MCF 10A (cell line): ENCODE measurements at places on chromosomes 7 and 10. TPM values are rescaled to one million over a fixed set of nuclear protein-coding genes. Genes with fewer than 3 reads are reported as not detected.

DNA sequence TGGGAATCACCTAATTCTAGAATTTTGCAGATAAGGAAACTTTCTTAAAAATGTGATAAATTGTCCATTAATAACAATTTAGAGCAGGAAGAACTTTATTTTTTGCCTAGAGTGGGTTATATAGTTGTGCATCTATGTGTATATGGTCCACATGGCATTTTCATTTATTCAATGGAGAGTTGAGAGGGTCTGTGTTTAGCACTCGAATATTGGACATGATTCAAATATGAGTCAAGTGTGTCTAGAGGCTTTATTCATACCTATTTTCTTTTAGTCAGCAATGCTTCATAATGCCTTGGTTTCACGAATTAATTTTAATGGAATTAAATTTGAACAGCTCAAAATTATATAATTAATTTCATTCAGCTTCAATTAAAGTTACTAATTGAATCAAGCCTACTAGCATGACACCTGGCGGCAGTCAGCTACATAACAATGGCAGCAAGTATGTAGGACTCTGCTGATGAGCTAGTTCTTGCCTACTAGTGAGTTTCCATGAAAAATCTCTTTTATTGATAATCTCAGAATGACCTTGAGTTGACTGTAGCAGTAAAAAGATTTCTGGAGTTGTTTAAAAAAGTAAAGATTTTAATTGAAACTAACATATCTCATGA is 17.7 kb downstream of the MDFIC start:
- no peak for DNase-seq

GRCh38 chr10:22685926-22686325 is 28.5 kb downstream of the PIP4K2A start:
- peak; percentile 18 for DNase-seq

Gene TMEM72
- total RNA-seq = not detected in 2 replicates

DNA sequence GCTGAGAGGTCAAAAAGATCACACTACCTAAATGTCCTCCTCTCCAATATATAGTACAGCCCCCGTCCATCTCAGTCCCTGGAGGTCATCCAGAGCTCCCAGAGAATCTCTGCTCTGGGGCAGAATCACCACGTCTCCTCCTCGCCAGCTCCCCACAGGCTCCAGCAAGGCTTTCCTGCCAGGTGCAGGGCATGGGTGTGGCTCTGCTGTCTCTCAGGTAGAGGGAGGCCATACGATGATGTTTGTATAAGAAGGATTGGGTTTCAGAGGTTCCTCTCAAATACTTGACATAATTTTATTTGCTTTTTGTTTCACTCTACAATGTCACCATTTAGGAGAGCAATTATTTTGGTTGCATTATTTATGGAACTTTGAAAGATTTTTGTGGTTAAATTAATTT is 98.3 kb upstream of the PRSS58 start:
- no peak for DNase-seq

Gene CDH23
- 0.02 and 0.07 TPM in 2 replicates for total RNA-seq

Gene ZNF485
- 4.9 and 6.5 TPM in 2 replicates for total RNA-seq

DNA sequence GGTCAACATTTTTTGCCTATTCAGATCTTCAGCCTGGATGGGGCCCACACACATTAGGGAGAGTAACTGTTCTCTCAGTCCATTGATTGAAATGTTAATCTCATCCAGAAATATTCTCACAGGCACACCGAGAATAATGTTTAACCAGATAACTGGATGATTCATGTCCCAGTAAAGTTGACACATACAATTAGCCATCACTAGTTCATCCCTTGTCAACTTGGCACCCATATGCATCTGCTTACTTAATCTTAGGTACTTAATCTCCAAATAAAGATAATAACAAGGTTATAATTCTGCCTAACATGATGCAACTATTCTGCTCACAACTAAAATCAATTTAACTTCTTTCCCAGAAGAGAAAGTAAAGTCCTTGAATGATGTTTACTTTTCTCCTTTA is 502.6 kb downstream of the ADRA2A start:
- no peak for DNase-seq

Gene GNGT1
- not detected in 2 replicates for total RNA-seq

DNA sequence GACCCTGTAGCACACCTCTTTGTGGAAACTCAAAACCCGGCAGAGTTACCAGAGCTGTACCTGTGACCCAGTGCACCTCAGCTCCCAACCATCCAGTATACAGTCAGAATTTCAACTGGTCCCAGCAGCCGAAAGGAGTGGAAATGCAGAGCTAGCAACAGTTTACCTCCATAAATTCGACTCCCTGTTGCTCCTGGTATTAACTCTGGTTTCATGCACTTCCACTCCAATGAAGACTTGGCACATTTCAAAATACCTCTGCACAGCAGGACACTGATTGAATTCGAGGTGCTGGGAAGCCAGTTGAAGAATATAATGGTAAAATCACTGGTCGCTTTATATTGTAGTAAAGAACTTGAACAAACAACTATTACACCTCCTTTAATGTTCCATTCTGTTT is 17.9 kb upstream of the TIAL1 start:
- no peak for DNase-seq

DNA sequence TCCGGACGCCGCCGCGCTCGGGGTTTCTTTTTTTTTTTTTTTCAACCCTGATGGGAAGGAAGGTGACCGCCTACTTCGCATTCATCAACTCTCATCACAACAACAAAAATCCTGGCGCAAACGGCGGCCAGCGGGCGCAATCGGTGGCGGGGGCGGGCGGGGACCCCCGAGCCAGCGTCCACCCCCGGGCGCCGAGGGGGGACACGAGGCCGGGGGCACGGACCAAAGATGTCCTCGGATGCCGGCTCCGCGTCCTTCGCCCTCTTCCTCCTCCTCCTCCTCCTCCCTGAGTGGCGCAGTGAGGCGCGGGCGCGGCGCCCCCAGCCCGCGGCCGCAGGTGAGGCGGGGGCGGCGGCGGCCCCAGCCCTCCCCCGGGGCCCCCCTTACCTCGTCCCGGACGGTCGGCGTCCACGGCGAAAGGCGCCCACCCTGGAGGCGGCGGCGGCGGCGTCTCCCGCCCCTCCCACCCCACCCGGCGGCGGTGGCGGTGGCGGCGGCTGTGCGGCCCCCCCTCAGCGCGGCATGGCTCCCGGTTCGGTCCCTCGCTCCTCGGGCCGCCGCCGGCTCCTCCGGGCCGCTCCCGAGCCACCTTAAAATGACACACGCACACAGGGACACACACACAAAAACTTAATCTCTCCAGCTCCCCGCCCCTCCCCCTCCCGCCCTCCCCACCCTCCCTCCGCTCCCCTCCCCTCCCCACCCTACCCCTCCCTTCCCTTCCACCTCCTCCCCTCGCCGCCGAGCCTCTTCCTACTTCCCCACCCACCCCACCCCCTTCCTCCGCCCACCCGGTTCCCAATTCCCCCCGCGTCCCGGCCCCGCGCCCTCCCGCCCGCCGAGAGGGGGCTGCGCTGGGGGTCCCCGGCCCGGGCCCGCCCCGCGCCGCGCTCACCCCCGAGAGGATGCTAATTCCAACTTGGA is at the start of gene CTBP2:
Gene CTBP2, minus strand, starts transcription at position 632 of the 924 bp plus-strand sequence.
- DNase-seq = peak; percentile 69

Gene SPDYE2B
- not detected in 2 replicates for total RNA-seq

Gene ANXA8
- total RNA-seq = 47.3 and 103 TPM in 2 replicates
